Coronary artery (tissue), 2 donors: ENCODE measurements at places on chromosomes 5 and 9.

GRCh38 chr5:25286319-25286718 lies 641.5 kb upstream of the CDH10 start:
- no peak for DNase-seq

GRCh38 chr9:133074111-133074651 lies 12.4 kb downstream of the CEL start:
- DNase-seq, result no peak

- no peak for DNase-seq
Measured at GRCh38 chr5:72818866-72819534, 2.5 kb downstream of the TNPO1 start.

DNA sequence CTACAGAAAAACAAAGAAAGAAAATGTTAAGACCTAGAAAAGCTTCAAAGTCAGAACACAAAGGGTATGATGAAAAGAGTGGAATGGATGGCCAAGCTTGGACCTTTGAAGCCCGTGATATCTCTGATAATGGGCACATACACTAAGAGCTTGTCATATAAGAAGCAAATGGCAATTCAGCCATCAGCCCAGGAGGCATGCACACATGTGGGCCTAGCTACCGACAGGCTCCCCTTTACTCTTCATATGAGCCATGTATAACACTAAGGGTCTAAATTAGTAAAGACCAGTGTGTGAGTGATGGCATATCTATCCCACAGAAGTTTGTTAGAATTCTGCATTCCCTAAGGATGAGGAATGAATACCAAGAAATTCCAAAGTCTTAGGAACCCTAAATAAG lies 20.1 kb downstream of the GRHPR start:
- DNase-seq, result no peak

DNA sequence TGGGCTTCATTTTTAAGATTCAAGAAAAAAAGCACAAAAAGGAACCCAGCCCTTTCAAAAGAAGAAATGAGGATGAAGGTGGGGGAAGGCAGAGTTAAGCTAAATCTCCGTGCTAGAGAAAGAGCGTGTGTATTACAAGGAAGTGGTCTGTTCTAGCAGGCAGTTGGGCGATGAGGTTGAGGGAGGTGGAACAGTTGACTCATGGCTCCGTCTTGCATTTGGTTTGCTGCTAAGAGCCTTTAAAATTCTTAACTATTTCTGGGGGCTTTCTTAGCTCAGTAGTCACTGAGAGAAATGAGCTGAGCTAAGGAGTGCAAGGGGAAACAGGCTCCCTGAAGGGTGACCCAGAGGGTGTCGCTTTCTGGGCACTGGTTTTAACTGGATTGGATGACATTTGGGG lies 117.4 kb downstream of the GCNT1 start:
- no peak for DNase-seq

GRCh38 chr5:72608297-72608696 lies 101.1 kb upstream of the ZNF366 start:
- no peak for DNase-seq

GRCh38 chr5:130528474-130528873 lies 624.2 kb downstream of the CHSY3 start:
- DNase-seq, result no peak

DNA sequence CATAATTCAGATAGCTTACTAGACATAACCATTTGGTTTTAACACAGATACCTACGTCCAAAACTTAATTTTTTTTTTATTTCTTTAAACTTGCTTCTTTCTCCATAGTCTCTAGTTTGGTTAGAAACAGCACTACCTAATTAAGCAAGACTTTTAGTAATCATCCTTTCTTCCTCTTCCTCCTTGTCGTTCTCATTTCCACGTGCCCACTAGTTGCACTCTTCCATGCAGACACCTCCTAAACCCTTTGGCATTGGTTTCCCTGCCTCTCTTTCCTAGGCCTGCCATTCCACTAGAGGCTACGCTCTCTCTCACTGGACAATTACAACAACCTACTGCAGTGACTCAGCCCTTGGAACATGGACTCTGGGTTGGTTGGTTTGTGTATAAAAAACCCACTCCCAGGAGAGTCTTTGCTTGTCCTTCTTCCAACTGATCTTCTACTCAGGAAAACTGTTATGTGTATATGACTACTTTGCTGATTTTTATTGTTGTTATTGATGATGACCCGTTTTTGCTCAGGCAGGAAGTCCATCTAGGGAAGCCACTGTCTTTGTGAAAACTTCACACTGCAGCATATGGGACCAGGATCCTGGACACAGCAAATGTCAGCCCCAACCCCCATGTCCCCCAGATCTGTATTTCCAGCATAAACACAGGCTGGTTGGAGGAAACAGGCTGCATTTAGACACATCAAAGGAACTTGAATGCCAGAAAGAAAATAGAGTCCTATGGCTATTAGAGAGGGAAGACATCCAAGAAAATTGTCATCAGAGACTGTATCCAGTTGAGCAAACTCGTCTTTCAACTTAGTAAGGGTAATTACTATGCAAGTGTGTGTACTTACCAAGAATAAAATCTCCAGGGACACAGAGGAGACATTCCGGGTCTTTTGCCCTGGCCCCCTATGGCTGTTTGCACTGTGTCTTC lies 503.2 kb downstream of the GADD45G start:
- no peak for DNase-seq

DNA sequence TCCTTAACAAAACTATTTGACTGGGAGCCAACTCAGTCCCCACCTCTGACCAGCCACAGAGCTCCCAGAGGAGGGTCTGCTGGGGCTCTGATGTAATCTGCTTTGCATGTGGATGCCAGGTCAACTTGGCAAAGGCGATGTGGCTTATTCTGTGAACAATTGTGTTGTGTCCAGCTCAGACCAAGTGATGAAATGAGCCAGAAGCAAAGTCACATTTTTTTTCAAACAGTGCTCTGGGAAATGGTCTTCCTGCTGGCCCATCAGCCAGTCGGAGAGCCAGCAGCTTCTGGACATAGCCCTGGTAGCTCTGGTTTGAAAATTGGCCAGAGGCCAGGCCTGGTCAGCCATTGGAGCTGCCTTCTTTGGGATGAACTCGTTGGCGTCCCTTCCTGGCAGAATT lies 86.5 kb downstream of the ANGPTL2 start:
- no peak for DNase-seq

- no peak for DNase-seq
Measured at GRCh38 chr5:94316916-94317838, 301.2 kb downstream of the KIAA0825 start.

GRCh38 chr9:136437839-136438547 lies 1.7 kb downstream of the INPP5E start:
- DNase-seq, result no peak
